ENCODE measurements at places on chromosomes 1 and 21. TPM values are rescaled to one million over a fixed set of nuclear protein-coding genes. Genes with fewer than 3 reads are reported as not detected.

AADACL3 gene
- total RNA-seq, result not detected

C8A gene
- not detected for total RNA-seq

MYBPH gene
- total RNA-seq, result not detected

CLCNKA gene
- not detected for total RNA-seq

SPRR2B gene
- total RNA-seq, result not detected

TNFRSF9 gene
- 0.52 TPM for total RNA-seq

EPHB2 gene
- 0.08 TPM for total RNA-seq

RPE65 gene
- not detected for total RNA-seq

TNFRSF14 gene
- 191 TPM for total RNA-seq

AADACL4 gene
- total RNA-seq, result not detected

GRCh38 chr1:227661495-227661894, 73.6 kb downstream of the JMJD4 start:
- no peak for DNase-seq

GRCh38 chr1:190193508-190194115, 284.1 kb downstream of the BRINP3 start:
- no peak for DNase-seq

DNA sequence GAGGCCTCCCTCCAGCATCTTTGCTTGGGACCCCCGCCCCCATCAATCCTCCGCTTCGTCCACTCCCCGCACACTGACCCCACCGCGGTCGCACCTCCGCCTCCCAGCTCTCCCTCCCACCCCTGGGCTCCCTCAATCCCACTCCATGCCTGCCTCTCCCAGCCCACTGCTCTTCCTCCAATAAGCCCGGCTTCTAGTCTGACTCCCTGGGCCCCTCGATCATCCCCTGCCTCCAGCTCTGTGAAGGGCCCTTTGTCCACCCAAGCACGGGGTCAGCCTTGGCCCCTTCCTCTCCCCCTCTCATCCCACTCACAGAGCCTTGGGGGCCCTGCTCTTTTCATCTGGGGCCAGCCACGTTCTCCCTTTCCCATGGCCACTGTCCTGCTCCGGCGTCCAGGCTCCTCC, 1.5 kb upstream of the TMEM200B start:
- DNase-seq, result no peak

DNA sequence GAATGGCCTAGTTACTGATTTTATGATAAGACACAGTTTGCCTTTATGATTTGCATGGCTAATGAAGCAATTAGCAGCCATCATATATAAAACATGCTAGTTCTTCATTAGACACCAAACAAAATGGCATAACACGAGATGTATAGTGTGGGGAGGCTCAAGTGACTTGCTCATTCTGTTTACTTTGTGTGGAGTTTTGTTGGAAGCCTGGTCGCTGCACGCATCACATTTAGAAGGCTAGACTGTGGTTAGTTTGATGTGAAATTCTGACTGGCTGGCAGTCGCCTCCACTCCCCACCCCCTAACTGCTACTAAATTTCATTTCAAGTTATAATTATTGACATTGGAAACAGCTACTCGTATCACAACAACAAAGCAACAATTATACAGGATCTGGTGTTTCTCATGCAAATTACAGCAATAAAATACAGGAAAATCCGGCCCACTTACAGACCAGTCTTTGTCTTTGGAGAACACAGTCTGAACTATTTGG, 356.1 kb downstream of the LMO4 start:
- DNase-seq, result peak; percentile 7

- DNase-seq, result peak; percentile 49
Measured at GRCh38 chr21:14259747-14260146, 43.8 kb downstream of the RBM11 start.

GRCh38 chr1:158053276-158053675, 59.8 kb downstream of the KIRREL1 start:
- DNase-seq, result no peak

GRCh38 chr1:96346719-96347118, 374.9 kb upstream of the PTBP2 start:
- no peak for DNase-seq

DNA sequence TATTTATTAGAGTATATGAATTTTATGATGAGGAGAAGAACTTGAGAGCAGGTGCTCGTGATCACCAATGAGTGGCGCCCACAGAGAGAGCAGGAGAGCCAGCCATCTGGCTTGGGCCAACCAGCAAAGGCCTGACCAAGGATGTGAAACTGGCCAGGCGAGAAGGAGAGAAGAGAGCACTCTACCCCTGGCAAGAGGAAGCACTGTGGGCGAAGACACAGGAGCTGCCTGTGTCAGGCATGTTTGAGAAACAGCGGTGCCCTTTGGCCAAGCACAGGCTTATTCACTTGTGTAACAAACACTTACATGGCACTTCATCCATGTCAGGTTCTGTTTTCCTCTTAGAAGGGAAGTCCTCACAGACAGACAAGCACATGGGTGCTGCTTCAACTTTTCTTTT, 4.2 kb upstream of the SIPA1L2 start:
- no peak for DNase-seq

- DNase-seq, result no peak
Measured at GRCh38 chr1:40662151-40662550, 3.3 kb downstream of the RIMS3 start.

- no peak for DNase-seq
Measured at GRCh38 chr1:245095903-245096302, 58.9 kb upstream of the KIF26B start.

DNA sequence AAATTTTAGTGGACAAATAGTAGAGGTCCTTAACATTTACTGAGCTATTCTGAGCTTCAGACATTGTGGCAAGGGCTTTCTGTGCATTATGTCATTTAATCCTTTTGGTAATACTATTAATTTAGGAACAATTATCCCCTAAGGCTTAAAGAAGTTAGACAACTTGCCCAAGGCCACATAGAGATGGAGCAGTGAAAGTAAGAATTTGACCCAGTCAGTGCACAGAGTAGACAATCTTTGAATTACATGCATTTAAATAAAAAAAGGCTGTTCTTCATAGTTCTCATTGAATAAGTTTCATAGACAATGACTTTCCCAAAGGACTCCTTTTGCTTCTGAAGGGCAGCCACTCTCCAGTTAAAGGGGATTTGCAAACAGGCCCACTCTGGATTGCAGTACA, 142.7 kb downstream of the RUNX1 start:
- no peak for DNase-seq

DNA sequence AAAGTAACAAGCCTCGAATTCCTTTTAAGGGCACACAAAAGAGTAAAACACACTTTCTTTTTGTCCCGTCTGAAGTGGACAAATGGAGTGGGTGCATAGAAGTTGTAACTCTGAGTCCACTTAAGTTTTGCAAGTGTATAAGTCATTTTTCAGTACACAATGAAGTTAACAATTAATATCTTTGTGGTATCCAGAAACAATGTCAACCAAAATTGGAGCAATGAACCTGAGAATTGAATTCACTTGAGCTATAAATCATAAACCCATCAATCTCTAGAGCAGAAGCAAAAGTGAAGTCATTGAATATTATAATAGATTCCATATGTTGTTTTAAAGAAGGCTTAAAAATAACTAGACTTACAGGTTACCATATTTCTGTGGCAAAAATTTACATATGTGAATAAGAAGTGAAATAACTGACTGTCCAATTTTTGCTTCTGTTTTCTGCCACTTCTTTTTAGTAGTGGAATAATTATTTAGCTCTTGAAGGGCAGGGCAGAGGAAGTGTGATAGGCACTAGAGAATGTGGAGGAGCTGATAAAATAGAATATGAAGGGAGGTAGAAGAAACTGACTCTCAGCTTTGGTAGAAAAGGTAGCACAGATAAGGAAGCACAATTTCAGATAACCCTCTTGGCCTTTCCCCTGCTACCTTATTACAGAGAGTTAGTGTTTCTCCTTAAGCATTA, 73.9 kb upstream of the RGL1 start:
- DNase-seq, result no peak

All from CD4-positive, alpha-beta T cell (primary cell).